ENCODE measurements at places on chromosomes 16 and 17.

- no peak for DNase-seq
Measured at GRCh38 chr16:19524356-19524615, 544 bp downstream of the CCP110 start.

DNA sequence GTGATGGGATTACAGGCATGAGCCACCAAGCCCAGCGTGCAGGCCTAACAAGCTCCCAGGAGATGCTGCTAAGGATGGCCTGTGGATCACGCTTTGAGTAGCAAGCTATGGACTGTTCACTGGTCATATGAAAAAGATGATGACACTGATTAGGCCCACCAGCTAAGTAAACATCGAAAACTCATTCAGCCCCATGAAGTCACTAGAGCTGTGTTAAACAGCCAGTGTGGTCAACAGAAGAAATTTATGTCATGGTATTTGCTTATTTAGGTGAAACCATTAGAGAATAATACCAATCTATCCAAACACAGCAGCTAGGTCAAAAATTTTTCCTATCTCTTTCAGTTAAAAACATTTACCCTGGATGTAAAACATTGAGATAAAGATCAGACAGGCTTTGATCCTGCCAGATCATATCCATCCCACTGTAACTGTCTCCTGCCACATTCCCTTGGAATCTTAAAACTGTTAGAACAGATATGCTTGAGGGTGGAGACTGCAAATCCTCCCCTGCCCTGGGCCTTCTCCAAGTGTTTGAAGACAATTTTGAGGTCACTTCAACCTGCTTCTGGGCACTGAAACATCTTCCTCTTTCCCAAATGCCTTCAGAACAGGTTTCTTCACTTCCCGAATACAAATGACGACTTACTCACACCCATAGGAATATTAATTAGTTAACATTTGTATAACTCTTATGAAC is 30.9 kb downstream of the HOXB1 start:
- no peak for DNase-seq

DNA sequence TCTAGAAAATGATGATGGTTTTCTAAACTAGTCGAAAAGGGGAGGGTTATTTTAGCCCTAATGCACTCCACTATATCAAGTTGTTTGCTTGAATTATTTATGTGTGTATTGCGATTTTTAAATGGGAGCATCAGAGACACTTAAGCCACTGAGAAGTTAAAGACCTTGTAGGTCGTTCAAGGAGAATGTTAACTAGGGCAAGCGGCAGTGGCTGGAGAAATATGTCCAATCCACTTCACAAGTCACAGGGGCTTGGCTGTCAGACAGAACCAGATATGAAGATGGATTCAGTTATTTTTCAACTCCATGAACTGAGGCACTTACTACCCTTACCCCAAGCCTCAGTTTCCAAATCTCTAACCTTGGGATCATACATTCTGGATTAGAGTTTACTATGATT is 702.0 kb downstream of the CDH11 start:
- DNase-seq, result no peak

DNA sequence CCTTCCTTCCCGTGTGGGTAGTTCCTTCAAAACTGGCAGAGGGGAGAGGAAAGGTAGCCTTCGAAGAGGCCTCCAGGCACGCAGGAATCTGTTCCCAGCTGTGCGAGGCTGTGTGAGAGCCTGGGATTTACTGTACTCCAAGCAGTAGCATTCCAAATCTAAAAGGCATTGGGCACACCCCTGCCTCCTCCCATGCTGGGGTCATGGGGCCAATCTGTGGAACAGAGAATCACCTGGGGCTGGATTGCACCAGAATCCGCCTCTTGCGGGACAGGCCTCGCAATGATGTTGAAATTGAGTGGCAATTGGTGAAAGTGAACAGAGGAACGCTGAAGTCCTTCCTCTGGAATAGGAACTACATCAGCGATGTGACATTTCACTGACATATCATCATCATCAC is 72.5 kb upstream of the IRX3 start:
- no peak for DNase-seq

GRCh38 chr17:57885148-57885915 is 35.5 kb upstream of the MRPS23 start:
- DNase-seq, result no peak

DNA sequence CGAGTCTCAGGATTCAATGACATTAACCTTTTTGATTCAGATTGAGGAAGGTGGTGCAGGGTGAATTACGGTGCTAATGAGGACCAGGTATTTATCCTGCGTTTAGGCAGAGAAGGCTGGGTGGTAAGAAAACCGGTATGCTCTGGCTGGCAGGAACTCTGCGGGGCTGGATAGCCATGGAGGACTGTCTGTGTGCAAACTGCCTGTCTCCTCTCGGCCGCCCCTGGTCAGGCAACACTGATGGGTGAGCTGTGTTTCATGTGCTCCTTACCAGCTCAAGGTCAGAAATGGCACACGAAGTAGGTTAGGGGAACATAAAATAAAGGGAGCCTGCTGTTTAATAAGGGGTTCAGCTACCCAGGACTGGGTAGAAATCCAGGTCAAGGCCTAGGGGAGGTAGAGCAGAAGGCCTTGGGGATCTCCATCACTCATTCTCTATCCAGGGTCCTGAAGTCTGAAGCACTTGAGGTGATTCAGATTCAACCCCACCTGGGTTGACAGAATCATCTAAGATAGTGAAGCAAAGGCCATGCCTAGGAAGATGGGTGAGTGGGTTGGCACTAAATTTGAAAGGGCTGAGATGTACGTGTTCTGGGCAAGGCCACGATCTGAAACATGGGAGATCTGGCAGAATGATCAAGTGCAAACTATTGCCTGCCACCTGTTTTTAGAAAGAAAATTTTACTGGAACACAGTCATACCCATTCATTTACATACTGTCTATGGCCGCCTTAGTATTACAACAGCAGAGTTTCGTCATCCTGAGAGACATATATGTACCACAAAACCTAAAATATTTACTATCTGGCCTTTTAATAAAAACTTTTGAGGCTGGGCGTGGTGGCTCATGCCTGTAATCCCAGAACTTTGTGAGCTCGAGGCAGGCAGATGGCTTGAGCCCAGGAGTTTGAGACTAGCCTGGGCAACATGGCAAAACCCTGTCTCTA is 292.5 kb downstream of the XYLT1 start:
- DNase-seq, result no peak

- DNase-seq, result no peak
Measured at GRCh38 chr17:57068222-57068658, 16.8 kb upstream of the AKAP1 start.

DNA sequence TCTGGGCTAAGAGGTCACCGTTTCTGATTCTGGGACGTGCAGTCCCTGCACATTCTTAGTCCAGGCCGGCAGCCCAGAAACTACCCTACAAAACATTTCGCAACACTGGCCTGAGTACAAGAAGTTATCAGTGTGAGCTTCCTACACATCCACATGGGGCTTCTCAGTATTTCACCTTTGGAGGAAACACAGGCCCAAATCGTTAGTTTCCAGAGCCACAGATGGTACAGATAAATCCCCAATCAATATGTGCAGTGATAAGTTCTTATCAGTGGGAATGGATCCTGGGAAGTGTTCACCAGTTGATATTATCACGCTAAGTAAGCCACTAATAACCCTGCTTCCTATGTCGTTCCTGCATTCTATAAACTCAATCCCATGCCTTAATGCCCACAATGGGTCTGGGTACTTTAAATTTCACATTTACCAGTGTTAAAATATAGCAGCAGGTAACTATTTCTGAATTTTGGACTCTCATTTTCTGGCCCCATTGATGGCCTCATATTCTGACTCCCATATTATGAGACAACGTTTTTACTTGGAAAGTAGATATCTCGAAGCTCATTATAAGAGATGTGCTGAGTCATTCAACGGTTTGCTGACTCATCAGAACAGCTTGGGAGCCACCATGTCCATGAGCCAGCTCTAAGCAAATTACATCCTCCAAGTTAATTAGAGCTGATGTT is 370.2 kb upstream of the MAF start:
- DNase-seq, result peak; percentile 8

- no peak for DNase-seq
Measured at GRCh38 chr17:40313668-40314583, 4.9 kb downstream of the RARA start.

GRCh38 chr17:980406-981291 is 1.1 kb upstream of the NXN start:
- DNase-seq, result peak; percentile 81

- no peak for DNase-seq
Measured at GRCh38 chr17:34725008-34725407, 145.6 kb downstream of the TMEM132E start.

Measured in transverse colon (tissue), 4 donors.